Peyer's patch (tissue), 4 donors: ENCODE measurements at places on chromosomes 4 and X. TPM values are rescaled to one million over a fixed set of nuclear protein-coding genes. Genes with fewer than 3 reads are reported as not detected.
A peak's percentile ranks its signal among the peaks of the same experiment; 100 is the strongest.

- no peaks in the 10 kb centered on the region for H3K27me3 ChIP-seq
- no peaks in the 10 kb centered on the region for H3K4me1 ChIP-seq
These were observed 114.0 kb downstream of the ENPP6 start for GRCh38 chr4:184103527-184104264.

DNA sequence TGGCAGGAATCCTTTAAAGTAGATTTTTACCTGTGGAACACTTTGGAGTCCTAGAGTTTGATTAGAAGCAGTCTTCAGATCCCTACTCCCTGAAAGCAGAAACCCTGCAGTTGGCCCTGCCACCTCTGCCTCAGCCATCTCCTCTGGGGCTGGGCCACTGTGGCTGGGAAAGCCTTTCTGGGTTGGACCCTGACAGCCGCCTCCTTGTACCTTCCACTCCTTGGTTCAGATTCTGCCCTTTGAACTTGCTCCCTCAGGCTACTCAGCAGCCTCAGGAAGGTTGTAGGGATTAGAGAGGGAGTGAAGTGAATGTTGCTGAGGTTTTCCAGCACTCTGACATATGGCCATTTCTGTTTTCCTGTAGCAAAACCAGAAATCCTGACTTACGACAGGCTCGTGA lies 65.5 kb downstream of the KIT start:
- no peak overlapping the region for H3K27ac ChIP-seq
- no peaks in the 10 kb centered on the region for H3K36me3 ChIP-seq
- H3K4me3 ChIP-seq = no peak overlapping the region
- no peaks in the 10 kb centered on the region for H3K27me3 ChIP-seq

DNA sequence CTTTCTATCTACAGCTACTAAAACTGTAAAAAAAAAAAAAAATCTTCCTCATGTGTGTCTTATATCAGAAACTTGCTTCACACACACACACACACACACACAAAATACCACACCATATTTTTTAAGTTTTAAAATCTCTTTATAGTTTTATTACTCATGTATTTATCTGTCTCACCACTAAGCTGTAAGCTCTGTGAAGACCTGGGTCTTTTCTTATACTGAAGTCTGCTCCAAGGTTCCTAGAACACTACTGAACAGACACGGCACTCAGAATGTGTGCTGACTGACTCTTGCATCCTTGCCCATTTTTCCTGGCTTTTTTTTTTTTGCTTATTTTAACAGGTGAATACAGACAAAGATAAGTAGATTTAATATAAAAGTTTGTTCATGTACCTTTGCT lies 135.6 kb upstream of the CXXC4 start:
- no peaks in the 10 kb centered on the region for H3K27me3 ChIP-seq
- H3K27ac ChIP-seq = no peak overlapping the region
- no peaks in the 10 kb centered on the region for H3K4me1 ChIP-seq
- DNase-seq = no peak

DNA sequence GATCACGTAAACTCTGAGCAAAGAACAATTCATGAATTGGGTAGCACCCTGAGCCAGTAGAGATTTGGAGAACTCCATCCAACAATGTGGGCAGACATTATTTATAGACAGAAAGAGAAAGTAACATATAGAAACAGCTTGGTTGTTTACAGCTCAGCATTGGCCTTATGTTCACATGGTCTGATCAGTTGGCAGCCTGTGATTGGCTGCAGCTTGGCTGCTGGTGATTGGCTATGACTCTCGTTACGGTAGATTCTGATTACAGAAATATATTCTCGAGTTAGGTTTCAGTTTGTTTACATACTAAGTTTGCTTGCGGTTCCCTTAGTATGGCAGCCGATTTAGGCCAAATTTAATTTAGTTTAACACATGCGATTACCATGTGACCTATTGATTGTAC lies 663.4 kb downstream of the RAPGEF2 start:
- H3K36me3 ChIP-seq = no peaks in the 10 kb centered on the region
- H3K4me1 ChIP-seq = no peaks in the 10 kb centered on the region
- H3K27ac ChIP-seq = no peak overlapping the region
- H3K4me3 ChIP-seq = no peak overlapping the region
- DNase-seq = no peak
- H3K27me3 ChIP-seq = no peaks in the 10 kb centered on the region

DNA sequence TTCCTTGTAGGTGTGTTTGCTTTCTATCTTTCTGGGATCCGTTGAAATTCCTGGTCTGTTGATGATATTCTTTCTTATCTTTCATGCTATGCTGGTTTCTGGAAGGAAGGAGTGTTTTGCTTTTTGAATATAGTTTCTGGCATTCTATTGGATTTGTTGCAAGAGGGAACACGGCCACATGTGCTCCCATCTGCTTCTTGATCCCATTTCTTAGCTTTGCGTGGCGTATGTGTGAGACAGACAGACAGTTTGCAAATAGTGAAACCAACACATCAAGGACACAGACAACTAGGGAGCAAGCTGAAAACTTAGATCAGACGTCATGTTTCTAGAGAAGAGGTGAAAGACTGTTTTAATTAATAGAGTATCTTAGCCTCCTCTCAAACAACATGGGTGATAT lies 261.9 kb upstream of the PUDP start:
- H3K4me1 ChIP-seq = no peaks in the 10 kb centered on the region
- no peak overlapping the region for H3K27ac ChIP-seq

DNA sequence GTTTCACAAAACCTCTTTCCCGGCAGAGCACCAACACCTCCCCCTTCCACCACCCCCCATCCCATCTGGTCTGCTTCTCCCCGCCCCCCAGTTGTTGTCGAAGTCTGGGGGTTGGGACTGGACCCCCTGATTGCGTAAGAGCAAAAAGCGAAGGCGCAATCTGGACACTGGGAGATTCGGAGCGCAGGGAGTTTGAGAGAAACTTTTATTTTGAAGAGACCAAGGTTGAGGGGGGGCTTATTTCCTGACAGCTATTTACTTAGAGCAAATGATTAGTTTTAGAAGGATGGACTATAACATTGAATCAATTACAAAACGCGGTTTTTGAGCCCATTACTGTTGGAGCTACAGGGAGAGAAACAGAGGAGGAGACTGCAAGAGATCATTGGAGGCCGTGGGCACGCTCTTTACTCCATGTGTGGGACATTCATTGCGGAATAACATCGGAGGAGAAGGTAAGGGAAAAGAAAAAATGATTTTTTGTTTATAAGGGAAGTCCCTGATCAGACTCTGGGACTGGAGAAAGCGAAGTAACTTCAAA lies at the start of gene PDGFRA:
PDGFRA (plus strand) TSS at position 333 of the 541 bp plus-strand sequence. CDS start 29,476 bp downstream, outside the sequence.
- peak within 1 kb of the TSS; percentile 60 for H3K27ac ChIP-seq
- peak within 1 kb of the TSS; percentile 47 for H3K4me3 ChIP-seq
- DNase-seq = no peak

DNA sequence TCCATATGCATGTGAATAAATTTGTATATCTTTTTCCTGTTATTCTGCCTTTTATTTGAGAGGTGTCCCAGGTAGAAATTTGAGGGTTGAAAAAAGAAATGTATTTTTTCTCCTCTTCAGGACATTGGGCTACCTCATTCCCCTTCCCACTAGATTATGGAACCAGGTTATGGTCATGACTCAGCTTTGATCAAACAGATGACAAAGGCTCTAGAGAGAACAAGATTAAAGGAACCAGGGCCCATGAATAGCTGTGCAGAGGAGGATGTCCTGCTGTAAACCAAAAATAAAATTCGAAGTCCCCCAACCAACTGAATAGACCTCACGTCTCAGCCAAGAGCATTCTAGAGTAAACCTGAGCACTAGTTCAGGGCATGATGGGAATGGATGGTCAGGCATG lies 313.2 kb downstream of the RAPGEF2 start:
- no peaks in the 10 kb centered on the region for H3K27me3 ChIP-seq
- H3K27ac ChIP-seq = no peak overlapping the region
- H3K4me1 ChIP-seq = no peaks in the 10 kb centered on the region
- no peak overlapping the region for H3K4me3 ChIP-seq
- DNase-seq = no peak
- no peaks in the 10 kb centered on the region for H3K36me3 ChIP-seq

GRCh38 chrX:6574762-6575161 lies 39.8 kb upstream of the VCX3A start:
- H3K27ac ChIP-seq = no peak overlapping the region
- no peak overlapping the region for H3K4me3 ChIP-seq
- H3K36me3 ChIP-seq = no peaks in the 10 kb centered on the region
- no peak for DNase-seq
- no peaks in the 10 kb centered on the region for H3K4me1 ChIP-seq

GRCh38 chr4:141140391-141141200 lies 7.3 kb upstream of the RNF150 start:
- H3K4me1 ChIP-seq = no peaks in the 10 kb centered on the region
- no peaks in the 10 kb centered on the region for H3K36me3 ChIP-seq
- no peak overlapping the region for H3K27ac ChIP-seq
- H3K4me3 ChIP-seq = no peak overlapping the region

DNA sequence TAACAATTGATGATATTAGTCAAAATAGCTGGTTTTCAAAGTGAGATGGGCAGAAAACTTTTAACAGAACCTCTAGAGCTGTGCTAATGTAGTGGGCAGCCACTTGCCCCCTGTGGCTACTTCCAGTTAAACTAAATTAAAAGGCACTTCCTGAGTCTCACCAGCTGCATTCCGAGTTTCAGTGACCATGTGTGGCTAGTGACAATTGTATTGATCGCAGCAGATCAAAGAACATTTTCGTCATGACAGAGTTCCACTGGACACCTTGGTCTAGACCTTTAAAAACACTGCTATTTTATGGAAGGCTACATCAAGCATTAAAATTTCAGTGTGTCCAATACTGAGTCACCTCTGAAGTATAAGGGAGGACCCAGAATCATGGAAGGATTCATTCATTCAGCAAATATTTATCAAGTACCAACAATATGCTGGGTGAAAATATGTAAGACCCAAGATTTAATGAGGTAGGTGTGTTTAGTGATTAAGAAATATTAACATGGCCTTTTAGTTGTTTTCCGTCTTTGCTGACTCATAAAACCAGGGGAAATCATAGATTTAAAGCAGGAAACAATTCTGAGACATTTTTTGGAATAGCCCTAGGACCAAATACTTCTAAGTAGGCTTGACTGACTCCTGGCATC lies 5.1 kb upstream of the FAT1 start:
- peaks cover 5% of the 10 kb centered on the region for H3K4me1 ChIP-seq
- no peaks in the 10 kb centered on the region for H3K27me3 ChIP-seq
- DNase-seq = no peak
- peak overlapping the region; percentile 42 for H3K27ac ChIP-seq

- no peaks in the 10 kb centered on the region for H3K27me3 ChIP-seq
- no peak for DNase-seq
- no peak overlapping the region for H3K27ac ChIP-seq
- no peaks in the 10 kb centered on the region for H3K36me3 ChIP-seq
These were observed 521.9 kb upstream of the BOD1L1 start for GRCh38 chr4:14149176-14150053.

DNA sequence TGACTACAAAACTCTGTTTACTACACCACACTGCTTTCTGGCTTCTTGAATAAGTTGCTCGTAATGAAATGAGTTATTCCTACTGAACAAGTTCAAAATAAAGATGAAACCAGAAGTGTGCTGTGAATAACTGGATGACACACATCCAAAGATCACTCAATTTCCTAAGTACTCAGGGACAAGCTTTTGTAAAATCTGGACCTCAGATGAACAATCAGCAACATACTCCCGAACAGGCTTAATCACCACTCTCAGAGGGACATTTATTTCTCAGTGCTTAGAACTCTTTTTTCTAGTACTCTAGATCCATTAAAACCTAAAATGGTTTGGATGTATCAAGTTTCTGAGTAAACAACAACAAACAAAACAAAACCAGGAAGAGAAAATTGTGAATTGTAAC lies 61.5 kb upstream of the EXOC1L start:
- H3K4me1 ChIP-seq = no peaks in the 10 kb centered on the region
- no peaks in the 10 kb centered on the region for H3K36me3 ChIP-seq
- no peaks in the 10 kb centered on the region for H3K27me3 ChIP-seq
- no peak overlapping the region for H3K4me3 ChIP-seq
- no peak overlapping the region for H3K27ac ChIP-seq

GRCh38 chrX:103310555-103311398 lies at the start of gene BEX2:
Gene BEX2, minus strand, starts transcription at chrX:103310990. Its CDS starts 1,014 bp downstream, at chrX:103309976.
- no peaks in the 10 kb centered on the region for H3K27me3 ChIP-seq
- DNase-seq = peak; percentile 94
- H3K4me1 ChIP-seq = no peaks in the 10 kb centered on the region
- H3K27ac ChIP-seq = peak within 1 kb of the TSS; percentile 65

DNA sequence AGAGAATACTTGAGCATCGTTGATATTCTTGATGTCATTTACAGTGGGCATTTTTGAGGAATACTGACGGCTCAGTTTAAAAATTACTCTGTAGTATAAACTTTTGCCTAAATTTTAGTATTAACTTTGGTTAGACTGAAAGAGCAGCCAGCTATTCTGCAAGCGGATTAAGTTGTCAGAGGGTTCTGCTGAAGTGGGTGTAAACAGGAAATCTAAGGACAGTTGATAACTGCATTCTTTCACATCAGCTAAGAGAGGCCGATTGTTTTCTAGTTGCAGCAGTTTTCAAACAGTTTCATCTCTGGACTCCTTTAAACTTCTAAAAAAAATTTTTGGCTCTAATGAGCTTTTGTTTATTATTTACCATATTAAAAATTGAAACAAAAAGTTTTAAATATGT lies 149.6 kb downstream of the RAPGEF2 start:
- peaks cover 6% of the 10 kb centered on the region for H3K36me3 ChIP-seq
- no peak for DNase-seq
- H3K27ac ChIP-seq = no peak overlapping the region
- H3K27me3 ChIP-seq = no peaks in the 10 kb centered on the region
- no peak overlapping the region for H3K4me3 ChIP-seq
- no peaks in the 10 kb centered on the region for H3K4me1 ChIP-seq

- H3K4me3 ChIP-seq = no peak overlapping the region
- no peak for DNase-seq
- no peak overlapping the region for H3K27ac ChIP-seq
- no peaks in the 10 kb centered on the region for H3K4me1 ChIP-seq
- H3K36me3 ChIP-seq = no peaks in the 10 kb centered on the region
These were observed 14.6 kb downstream of the CCKAR start for GRCh38 chr4:26475716-26476115.

- H3K27me3 ChIP-seq = no peaks in the 10 kb centered on the region
- H3K4me3 ChIP-seq = no peak overlapping the region
- no peak overlapping the region for H3K27ac ChIP-seq
- no peak for DNase-seq
These were observed 181.5 kb downstream of the SHROOM3 start for GRCh38 chr4:76616526-76616925.

GRCh38 chrX:20861113-20861512 lies 513.1 kb upstream of the CNKSR2 start:
- H3K27me3 ChIP-seq = no peaks in the 10 kb centered on the region
- no peak overlapping the region for H3K27ac ChIP-seq
- H3K4me3 ChIP-seq = no peak overlapping the region
- H3K36me3 ChIP-seq = no peaks in the 10 kb centered on the region
- no peak for DNase-seq

- no peaks in the 10 kb centered on the region for H3K36me3 ChIP-seq
- no peak overlapping the region for H3K27ac ChIP-seq
- no peaks in the 10 kb centered on the region for H3K27me3 ChIP-seq
- no peak overlapping the region for H3K4me3 ChIP-seq
- DNase-seq = peak; percentile 52
These were observed 127.4 kb upstream of the RPL34 start for GRCh38 chr4:108492816-108493595.

The CLTRN gene
- not detected for total RNA-seq

The ATP10D gene
- 4.4 TPM for total RNA-seq

The MORC4 gene
- 8.3 TPM for total RNA-seq

The PRSS12 gene
- total RNA-seq = 23.1 TPM

The SPATA4 gene
- total RNA-seq = not detected

The PAPSS1 gene
- total RNA-seq = 13.9 TPM

The ERAS gene
- total RNA-seq = not detected

The GAGE12H gene
- total RNA-seq = not detected

The TLR1 gene
- 33.8 TPM for total RNA-seq
